ENCODE measurements at places on chromosomes 16 and 17.

- no peak for DNase-seq
Observed at GRCh38 chr16:79278506-79278905, 322.0 kb downstream of the MAF start.

DNA sequence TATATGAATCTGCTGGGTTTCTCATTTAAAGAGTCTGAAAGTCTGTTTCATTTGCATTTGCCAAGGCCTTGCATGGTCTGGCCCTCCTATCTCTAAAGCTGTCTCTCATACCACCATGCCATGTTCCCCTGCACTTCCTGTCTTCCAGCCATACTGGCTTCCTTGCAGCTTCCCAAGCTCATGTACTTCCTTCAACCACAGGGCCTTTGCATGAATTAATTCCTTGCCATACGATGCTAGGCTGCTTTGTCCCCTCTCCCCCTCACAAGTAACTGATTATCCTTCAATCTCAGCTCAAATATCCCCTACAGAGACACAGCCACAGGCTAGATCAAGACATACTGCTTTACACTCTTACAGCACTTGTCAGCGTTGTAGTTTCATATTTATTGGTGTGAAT is 5.8 kb downstream of the CRYM start:
- no peak for DNase-seq

- DNase-seq: no peak
Observed at GRCh38 chr17:49460401-49460800, 34.7 kb upstream of the NGFR start.

GRCh38 chr16:85457366-85457765 is 155.8 kb upstream of the GSE1 start:
- DNase-seq: no peak

DNA sequence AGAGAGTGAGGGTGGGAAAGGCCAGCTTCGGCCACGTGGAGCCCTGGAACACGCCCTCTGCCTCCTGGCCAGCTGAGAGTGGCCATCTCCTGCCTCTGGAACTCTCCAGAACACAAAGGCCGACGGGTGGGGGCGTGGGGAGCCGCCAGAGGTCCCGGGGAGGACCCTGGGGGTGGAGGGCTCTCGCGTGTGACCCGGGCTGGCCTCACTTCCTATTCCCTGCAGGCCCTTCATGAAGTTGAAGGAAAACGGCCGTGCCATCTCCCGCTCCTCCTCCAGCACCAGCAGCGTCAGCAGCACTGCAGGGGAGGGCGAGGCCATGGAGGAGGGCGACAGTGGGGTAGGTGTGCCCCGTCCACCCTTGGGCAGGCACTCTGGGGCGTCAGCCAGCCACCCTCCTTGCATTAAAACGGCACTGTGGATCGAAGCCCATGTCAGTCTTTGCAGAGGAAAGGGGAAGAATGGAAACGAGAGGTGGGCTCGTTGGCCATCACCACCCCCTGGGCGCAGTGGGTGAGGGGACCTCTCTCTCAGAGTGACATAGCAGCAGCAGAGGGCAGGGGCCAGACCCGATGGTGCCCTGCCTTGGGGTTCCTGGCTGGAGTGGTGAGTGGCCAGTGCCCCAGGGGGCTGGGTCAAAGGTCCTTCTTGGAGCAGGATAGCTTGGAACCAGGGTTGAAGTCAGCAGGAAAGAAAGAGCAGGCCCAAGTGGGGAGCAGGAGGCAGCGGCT is 37.1 kb downstream of the OR1D5 start:
- DNase-seq: peak; percentile 56

- peak; percentile 92 for DNase-seq
Observed at GRCh38 chr17:81487487-81488275, 24.9 kb downstream of the ACTG1 start.

DNA sequence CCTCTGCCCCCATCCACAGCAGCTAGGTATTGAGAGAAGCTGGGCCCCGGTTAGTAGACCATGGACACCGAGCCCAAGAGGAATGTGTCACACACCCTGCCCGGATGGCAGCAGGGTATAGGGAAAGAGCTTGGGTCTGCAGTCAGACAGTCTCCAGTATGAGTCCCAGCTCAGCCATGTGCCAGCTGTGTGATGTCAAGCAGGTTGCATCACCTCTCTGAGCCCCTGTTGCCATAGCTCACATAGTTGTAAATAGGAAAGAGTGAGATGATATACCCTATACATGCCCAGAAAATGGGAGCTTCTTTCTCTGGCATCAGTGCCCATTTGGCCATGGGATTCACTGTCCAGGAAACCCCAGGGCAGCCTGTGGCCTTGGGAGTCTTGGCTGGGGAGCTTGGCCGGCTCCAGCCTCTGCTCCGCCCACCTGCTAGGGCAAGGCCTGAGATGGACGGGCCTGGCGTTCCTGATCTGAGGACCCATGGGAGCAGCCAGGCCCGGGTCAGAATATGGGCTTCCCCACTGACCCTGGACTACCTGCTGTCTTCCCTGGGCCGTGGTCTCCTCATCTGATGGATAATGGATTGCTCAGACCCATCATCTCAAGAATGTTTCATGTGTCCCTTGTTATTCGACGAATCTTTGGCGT is 13.2 kb downstream of the CD300LG start:
- peak; percentile 60 for DNase-seq

- no peak for DNase-seq
Observed at GRCh38 chr17:42018988-42019387, 902 bp upstream of the NKIRAS2 start.

DNA sequence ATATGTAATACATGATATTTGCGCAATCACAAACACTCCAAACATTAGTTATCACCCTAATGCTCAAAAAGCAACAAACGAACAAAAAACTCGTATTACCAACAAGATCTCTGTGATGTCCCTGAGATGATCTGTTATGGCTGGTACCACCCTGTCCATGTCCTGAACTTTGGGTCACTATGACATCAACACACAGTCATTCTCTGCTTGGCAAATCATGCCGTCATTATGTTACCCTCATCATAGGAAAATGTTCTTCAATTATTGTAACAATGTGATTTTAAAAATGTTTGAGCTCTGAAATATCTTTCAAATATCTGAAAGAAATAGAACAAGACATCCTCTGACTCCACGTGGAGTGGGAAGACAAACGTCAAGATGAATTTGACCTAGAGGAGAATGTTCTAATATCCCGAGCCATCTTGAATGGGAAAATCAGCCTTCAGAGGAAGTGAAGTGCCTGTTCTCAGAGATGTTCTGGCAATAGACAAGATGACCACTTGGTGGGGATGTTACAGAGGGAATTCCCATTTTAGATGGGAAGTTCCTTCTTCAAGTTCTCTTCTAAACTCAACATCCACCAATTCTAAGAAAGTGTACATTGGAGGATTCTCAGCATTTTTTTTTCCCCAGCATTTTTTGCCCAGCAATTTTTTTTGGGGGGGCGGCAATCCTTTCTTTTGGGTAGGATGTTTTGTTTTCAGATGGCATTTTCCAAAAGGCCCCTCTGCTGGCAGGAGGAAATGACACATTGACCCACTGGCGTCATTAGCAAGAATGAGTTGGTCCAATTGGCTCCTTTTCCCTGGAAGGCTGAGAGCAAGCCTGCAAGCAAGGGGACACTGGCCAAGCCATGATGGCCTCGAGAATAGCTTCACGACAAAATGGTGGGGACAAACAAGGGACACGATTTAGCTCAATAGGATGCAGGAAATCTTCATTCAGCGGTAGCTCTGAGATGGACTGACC is 3.7 kb upstream of the HSD17B2 start:
- no peak for DNase-seq

Measured in upper lobe of right lung (tissue), 1 donor.